Natural killer cell (primary cell): ENCODE measurements at places on chromosomes 16 and 17. TPM values are rescaled to one million over a fixed set of nuclear protein-coding genes. Genes with fewer than 3 reads are reported as not detected.

DNA sequence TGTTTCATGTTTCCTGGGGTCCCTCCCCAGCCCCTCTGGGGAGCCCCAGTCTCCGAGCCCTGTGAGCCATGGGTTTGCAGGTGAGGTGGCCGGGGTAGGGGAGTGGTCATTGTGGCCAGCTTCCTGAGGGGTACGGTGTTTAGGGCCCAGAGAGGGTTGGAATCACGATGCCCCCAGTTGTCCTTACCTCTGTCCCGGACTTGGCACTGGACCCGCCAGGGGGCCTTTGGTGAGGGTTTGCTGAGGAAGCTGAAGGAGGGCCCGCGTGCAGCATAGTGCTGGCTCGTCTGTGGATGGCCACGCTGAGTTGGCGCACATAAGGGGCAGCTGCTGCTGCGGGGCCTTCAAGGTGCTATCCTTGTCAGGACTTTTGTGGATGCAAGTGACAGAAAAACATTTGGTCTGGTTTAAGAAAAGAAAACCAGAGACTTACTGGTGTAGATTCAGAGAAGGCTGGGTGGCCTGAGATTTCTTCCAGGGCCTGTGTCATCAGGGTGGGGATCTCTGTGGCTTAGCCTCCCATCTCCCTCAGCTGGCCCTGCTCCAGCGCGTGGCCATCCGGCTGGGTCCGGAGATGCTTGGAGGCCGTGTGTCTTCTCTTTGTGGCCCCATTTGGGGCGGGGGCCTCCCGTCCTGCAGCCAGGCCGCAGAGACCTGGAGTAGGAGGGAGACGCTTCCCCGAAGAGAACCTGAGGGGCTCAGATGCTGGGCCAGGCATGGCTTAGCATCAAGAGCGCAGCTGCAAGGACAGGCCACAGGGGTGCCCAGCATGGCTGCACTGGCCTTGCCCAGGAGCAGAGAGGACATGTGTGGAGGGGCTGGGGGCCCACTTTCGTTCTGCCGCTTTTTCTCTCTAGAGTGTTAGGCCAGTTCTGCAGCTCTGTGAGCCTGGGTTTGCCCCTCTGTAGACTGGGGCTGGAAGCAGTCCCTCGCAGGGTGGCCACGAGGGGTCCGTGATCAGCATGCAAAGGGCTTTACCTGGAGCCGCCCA lies 33.7 kb upstream of the NUDT16L1 start:
- peaks cover 42% of the 10 kb centered on the region for H3K4me1 ChIP-seq
- H3K4me3 ChIP-seq, result no peak overlapping the region
- no peaks in the 10 kb centered on the region for H3K27me3 ChIP-seq
- H3K27ac ChIP-seq, result peak overlapping the region; percentile 49

The CTRB1 gene
- not detected for total RNA-seq

- H3K4me1 ChIP-seq, result no peaks in the 10 kb centered on the region
- no peak overlapping the region for H3K27ac ChIP-seq
- H3K36me3 ChIP-seq, result no peaks in the 10 kb centered on the region
- no peak for DNase-seq
Observed at GRCh38 chr17:16909472-16910246, 62.3 kb downstream of the TNFRSF13B start.

DNA sequence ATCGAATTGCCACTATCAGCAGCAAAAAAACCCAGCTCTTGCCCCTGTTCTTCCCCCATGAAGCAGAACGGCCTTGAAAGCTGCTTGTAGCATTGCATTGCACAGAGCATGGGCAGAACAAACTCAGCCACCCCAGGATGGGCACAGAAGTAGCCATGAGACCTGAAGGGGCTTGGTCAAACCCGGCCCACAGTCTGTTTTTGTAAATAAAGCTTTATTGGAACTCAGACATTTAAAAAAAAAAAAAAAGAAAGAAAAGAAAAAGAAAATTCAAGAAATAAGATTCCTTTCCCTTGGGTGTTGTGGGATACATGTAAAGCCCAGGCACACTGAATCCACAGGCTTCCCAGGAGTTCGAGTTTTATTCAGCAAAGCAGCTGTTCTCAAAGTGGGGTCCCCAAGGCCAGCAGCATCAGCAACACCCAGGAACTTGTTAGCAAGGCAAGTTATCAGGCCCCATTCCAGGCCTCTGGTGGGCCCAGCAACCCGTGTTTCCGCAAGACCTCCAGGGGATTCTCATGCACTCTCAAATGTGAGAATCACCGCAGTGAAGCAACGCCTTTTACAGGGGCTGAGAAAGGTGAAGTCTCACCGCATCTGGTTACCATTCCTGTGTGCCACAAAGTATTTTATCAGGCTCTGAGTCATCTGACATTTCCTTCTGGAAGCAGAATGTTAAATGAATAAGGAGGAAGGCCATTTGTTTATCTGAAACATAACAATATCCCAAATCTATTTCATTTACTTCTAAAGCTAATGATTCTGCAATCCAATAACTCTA lies 108.2 kb downstream of the SLC39A11 start:
- no peak overlapping the region for H3K4me3 ChIP-seq
- H3K27me3 ChIP-seq, result no peaks in the 10 kb centered on the region
- no peak overlapping the region for H3K27ac ChIP-seq
- H3K36me3 ChIP-seq, result no peaks in the 10 kb centered on the region
- H3K4me1 ChIP-seq, result peaks cover 5% of the 10 kb centered on the region

DNA sequence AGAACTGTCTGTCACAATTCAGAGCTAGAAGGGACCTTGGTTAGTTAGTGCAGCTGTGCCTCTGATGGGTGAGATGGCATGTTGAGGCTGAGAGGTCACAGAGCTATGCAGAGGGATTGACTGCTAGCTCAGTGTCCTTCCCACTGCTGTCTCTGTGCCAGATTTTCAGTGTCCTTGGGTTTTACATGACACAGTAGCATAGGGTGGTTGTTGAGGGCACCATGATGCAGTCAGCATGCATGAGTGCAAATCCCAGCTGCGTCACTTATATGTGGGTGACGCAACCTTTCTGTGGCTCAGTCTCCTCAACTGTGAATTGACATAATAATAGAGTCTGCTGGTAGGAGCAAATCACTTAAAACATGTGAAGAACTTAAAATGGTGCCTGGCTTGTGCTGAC lies 2.7 kb downstream of the MT1A start:
- H3K4me1 ChIP-seq, result peaks cover 26% of the 10 kb centered on the region
- H3K36me3 ChIP-seq, result no peaks in the 10 kb centered on the region
- H3K4me3 ChIP-seq, result no peak overlapping the region
- H3K27ac ChIP-seq, result no peak overlapping the region

DNA sequence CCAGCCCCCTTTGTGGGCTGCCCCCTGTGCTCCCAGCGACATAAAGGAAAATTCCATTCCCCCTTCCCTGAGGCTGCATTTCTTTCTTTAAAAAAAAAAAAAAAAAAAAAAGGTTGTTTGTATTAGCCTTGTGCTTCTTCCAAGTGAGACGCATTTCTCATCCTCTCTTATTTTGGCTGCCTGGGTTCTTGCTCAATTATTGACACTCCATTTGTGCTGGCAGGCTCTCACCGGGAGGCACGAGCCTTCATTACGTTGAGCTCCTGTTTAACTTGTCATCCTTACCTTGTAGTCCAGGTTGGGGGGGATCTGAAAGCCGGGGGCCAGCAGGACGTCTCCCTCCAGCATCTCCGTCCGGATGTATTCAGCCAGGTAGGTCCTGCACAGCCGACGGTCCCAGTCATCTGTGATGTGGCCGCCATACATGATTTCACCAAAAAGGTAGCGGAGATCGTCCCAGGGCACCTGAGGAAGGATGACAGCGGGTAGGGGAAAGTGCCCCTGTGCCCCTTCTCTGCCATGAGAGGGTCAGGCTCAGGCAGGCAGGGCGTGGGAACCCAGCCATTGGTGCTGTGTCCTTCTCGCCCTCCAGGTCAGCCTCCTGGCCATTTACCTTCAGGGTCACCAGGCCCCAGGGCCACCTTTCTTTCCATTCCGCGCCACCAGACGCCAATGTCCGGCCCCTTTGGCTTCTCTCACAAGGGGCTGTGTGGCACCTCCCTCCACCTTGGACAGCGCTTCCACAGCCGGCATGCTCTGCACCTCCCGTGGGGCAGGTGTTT lies 50.6 kb downstream of the PGS1 start:
- no peaks in the 10 kb centered on the region for H3K4me1 ChIP-seq
- H3K27ac ChIP-seq, result no peak overlapping the region
- H3K27me3 ChIP-seq, result no peaks in the 10 kb centered on the region
- peaks cover 34% of the 10 kb centered on the region for H3K36me3 ChIP-seq
- H3K4me3 ChIP-seq, result no peak overlapping the region

- DNase-seq, result no peak
- H3K4me1 ChIP-seq, result peaks cover 7% of the 10 kb centered on the region
- peaks cover 3% of the 10 kb centered on the region for H3K27me3 ChIP-seq
- H3K4me3 ChIP-seq, result no peak overlapping the region
- no peak overlapping the region for H3K27ac ChIP-seq
Observed at GRCh38 chr16:87507351-87508069, 14.7 kb upstream of the ZCCHC14 start.

- no peak overlapping the region for H3K4me3 ChIP-seq
- DNase-seq, result no peak
- H3K27me3 ChIP-seq, result no peaks in the 10 kb centered on the region
Observed at GRCh38 chr17:46044989-46045388, 45.9 kb downstream of the STH start.

GRCh38 chr16:83674931-83675535 lies 132.7 kb upstream of the HSBP1 start:
- DNase-seq, result no peak
- no peaks in the 10 kb centered on the region for H3K27me3 ChIP-seq
- H3K4me3 ChIP-seq, result no peak overlapping the region
- no peaks in the 10 kb centered on the region for H3K4me1 ChIP-seq
- no peak overlapping the region for H3K27ac ChIP-seq

DNA sequence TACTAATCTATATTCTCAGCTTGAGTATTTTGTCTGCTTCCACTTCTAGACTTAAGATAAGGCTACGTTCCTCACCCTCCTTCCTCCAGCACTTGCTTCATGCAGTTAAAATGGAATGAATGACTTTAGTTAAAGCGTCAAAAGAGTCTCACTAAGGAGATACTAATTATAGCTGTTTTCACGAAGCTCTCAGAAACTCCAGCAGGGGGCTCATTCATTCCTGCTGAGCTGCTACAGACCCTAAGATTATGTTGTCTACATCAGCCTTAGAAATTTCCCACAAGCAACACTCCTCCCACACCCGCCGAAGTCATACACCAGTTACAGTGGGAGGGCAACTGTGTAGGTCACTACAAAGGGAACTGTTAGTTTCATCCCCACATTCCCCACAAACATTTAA lies 57.0 kb upstream of the KIFC3 start:
- no peak overlapping the region for H3K27ac ChIP-seq
- H3K27me3 ChIP-seq, result no peaks in the 10 kb centered on the region
- DNase-seq, result no peak
- no peak overlapping the region for H3K4me3 ChIP-seq

GRCh38 chr17:55763856-55764255 lies 13.0 kb downstream of the PCTP start:
- no peak for DNase-seq
- no peaks in the 10 kb centered on the region for H3K36me3 ChIP-seq
- H3K27me3 ChIP-seq, result no peaks in the 10 kb centered on the region
- H3K27ac ChIP-seq, result no peak overlapping the region
- H3K4me3 ChIP-seq, result no peak overlapping the region

GRCh38 chr17:20045476-20045875 lies 36.3 kb downstream of the SPECC1 start:
- H3K36me3 ChIP-seq, result no peaks in the 10 kb centered on the region
- H3K27me3 ChIP-seq, result no peaks in the 10 kb centered on the region
- no peak overlapping the region for H3K4me3 ChIP-seq
- DNase-seq, result no peak
- H3K4me1 ChIP-seq, result peaks cover 15% of the 10 kb centered on the region

DNA sequence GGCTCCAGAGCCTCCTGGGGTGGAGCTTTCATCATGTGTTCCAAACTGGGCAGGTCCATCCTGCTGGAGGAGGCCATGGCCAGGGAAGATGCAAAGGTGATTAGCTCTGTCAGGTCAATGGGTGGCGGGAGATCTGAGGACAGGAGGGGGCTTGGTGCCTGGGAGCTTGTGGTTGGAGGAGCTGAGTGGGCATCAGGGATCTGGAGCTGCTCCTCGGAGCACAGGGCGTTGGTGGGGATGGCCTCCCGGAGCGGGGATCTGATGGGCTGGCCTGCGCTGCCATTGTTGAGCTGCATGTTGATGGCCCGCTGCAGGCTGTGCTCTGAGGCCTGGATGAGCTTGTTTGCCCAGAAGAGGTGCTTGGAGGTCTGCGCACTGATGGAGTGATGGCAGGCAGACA lies 6.5 kb downstream of the SPATA32 start:
- H3K4me3 ChIP-seq, result no peak overlapping the region
- H3K36me3 ChIP-seq, result no peaks in the 10 kb centered on the region
- no peaks in the 10 kb centered on the region for H3K27me3 ChIP-seq
- H3K27ac ChIP-seq, result no peak overlapping the region
- DNase-seq, result no peak

The ARHGAP23 gene
- total RNA-seq, result 1.8 TPM

The CCDC78 gene
- 7.7 TPM for total RNA-seq

GRCh38 chr17:49889500-49889899 lies 41.6 kb upstream of the TAC4 start:
- H3K36me3 ChIP-seq, result no peaks in the 10 kb centered on the region
- no peak for DNase-seq
- no peak overlapping the region for H3K27ac ChIP-seq
- H3K4me1 ChIP-seq, result no peaks in the 10 kb centered on the region

- no peaks in the 10 kb centered on the region for H3K36me3 ChIP-seq
- DNase-seq, result peak; percentile 58
- H3K27ac ChIP-seq, result no peak within 1 kb of the TSS
Observed at GRCh38 chr17:1179818-1180742, at the start of gene ABR. TSS of gene ABR (minus strand) at chr17:1179981. CDS start at chr17:1179727, 254 bp downstream.

- H3K36me3 ChIP-seq, result peaks cover 2% of the 10 kb centered on the region
- no peak overlapping the region for H3K4me3 ChIP-seq
- H3K27ac ChIP-seq, result no peak overlapping the region
- peaks cover 42% of the 10 kb centered on the region for H3K4me1 ChIP-seq
- no peaks in the 10 kb centered on the region for H3K27me3 ChIP-seq
Observed at GRCh38 chr16:17466876-17467275, 3.9 kb downstream of the XYLT1 start.

DNA sequence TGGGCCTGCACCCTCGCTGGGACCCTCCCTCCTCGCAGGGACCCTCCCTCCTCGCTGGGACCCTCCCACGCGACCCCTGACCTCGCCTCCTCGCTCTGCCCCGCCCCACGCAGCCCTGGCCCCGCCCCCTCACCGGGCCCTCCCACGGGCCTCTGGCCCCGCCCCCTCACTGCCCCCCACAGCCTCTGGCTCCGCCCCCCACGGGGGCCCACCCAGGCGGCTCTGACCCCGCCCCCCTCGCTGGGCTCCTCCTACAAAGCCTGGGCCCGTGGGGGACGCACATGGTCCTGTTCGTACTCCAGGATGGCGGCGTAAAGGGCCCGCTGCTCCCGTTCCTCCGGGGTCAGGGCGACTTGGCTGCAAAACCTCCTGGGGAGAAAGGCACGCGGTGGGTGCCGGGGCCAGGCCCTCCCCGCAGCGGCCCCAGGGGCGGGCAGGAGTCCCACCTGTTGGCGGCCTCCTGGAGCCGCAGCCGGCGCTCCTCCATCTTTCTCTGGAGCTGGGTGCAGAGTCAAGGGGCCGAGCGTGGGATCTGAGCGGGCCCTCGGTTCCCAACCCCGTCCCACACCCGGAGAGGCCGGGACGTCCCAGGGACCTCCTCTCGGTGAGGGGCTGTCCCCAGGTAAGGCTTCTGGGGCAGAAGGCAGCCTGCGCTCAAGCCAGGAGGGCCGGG lies 9.0 kb downstream of the VPS9D1 start:
- peaks cover 19% of the 10 kb centered on the region for H3K4me1 ChIP-seq
- no peak overlapping the region for H3K27ac ChIP-seq
- no peaks in the 10 kb centered on the region for H3K27me3 ChIP-seq
- H3K4me3 ChIP-seq, result peak overlapping the region; percentile 24

GRCh38 chr16:84438971-84439696 lies 65.3 kb downstream of the MEAK7 start:
- no peak overlapping the region for H3K27ac ChIP-seq
- no peaks in the 10 kb centered on the region for H3K27me3 ChIP-seq
- no peak for DNase-seq
- H3K36me3 ChIP-seq, result no peaks in the 10 kb centered on the region
- no peak overlapping the region for H3K4me3 ChIP-seq
- H3K4me1 ChIP-seq, result no peaks in the 10 kb centered on the region
